Thoracic aorta (tissue), 2 donors: ENCODE measurements at places on chromosomes 4 and X. TPM values are rescaled to one million over a fixed set of nuclear protein-coding genes. Genes with fewer than 3 reads are reported as not detected.

- no peak for DNase-seq
These were observed 19.0 kb upstream of the CWH43 start for GRCh38 chr4:48967101-48967500.

DNA sequence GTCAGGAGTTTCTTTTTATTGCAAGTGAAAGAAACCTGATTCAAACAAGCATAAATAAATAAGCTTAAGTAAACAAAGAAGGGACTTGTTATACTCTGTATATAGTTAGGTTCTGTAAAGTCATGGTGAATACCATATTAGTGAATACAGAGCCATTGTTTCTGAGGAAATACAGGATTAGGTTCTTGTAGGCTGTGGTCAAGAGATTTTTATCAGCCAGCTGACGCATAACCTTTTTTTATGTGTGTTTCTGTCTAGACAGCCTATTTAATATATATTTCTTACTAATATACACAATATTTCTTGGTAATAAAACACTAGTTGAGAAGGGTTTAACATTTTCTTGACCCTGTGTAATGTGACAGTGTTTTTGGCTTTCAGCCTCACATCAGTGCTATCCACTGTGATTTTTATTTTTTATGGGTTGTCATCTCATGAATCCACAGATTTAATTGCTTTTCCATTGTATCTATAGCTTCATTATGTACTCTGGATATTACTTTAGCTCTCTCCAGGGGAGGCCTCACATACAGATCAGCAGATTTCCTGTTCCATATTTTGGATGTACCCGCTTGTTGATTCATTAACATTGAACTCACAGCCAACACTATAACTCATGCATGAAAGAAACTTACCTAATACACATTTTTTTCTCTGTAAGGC lies 8.0 kb downstream of the HERC3 start:
- no peak for DNase-seq

DNA sequence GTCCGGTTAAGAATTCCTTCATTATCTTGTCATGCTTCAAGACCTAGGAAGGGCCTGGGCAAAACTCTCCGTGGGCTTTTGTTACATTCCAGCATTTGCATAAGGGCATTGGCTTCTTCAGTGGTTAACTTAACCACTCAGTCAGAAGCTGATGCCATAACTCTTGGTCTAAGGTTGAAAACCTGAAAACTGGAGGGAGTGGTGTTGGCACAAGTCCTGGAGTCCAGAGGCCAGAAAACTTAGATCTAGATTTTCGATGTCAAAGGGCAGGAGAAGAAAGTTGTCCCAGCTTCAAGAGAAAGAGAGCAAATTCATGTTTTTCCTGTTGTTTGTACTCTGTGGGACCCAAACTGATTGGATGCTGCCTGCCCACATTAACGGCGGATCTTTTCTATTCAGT lies 86.6 kb upstream of the GC start:
- no peak for DNase-seq

- no peak for DNase-seq
These were observed 104.4 kb downstream of the HHIP start for GRCh38 chr4:144750348-144750747.

- DNase-seq, result no peak
These were observed 28.5 kb downstream of the PHEX start for GRCh38 chrX:22060415-22061280.

- DNase-seq, result no peak
These were observed 6.0 kb upstream of the CENPE start for GRCh38 chr4:103204111-103204510.

GRCh38 chr4:80226094-80226493 lies 28.8 kb downstream of the PRDM8 start:
- no peak for DNase-seq

GRCh38 chr4:10336471-10336870 lies 120.8 kb downstream of the ZNF518B start:
- no peak for DNase-seq

DNA sequence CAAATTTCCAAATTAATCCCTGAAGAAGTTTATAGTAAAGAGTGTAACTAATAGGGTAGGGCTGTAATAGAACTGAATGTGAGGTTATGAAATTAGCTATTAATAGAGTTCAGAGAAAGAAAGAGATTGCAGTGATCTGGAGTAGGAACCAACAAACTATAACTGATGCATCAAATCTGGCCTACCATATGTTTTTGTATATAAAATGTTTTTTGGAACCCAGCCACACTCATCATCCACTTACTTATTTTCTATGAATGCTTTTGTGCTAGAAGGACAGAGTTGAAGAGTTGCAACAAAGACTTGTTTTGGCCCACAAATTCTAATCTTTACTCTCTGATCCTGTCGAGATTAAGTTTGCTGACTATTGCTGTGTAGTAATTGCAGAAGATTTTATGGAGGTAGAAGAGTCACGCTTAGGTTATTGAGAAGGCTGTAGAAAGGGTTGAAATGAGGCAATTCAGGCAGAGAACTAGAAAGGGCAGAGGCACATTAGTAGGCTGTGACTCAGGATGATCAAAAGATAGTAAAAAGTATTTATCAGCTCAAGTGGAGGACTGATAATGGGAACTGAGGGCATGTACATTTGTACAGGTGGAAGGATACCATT lies 298.7 kb upstream of the EMCN start:
- no peak for DNase-seq

GRCh38 chr4:136424052-136424451 lies 1108.2 kb downstream of the PCDH18 start:
- no peak for DNase-seq

DNA sequence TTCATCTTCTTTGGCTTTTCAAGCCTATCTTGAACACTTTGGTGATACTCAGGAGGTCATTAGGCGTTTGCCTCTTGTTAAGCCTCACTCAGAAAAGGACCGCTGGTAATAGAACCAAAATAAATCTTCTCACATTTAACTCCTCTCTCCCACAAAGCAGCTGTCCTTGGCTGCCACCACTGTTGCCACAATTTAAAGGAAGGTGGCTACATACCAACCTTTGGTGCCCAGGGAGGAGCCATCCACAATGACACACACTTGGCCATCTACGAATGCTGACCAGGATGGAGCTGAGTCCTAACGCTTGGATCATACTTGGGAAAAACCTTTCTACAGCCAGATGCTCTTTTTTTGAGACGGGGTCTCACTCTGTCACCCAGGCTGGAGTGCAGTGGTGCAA lies 210.2 kb downstream of the HS6ST2 start:
- DNase-seq, result no peak

DNA sequence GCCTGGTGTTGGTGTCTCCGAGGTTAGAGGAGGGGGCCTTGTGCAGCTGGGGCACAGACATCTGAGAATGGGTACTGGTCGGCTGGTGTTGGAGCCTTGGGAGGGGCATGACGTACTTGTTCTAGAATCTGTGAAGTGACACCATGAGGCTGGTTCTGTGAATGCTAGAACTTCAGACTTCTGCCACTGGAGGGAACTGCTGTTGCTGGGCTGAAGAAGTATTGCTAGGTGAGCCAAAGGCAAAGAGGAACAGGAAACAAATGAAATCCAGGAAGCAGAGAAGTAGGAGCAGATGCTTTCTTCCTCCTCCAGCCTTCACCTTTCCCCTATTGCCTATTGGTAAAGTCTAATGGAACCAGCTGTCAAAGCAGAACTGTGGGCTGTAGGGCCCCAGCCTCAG lies 120.9 kb upstream of the DDIT4L start:
- no peak for DNase-seq

- DNase-seq, result no peak
These were observed 33.4 kb downstream of the ADGRA3 start for GRCh38 chr4:22482250-22483127.

- no peak for DNase-seq
These were observed 239.6 kb downstream of the PPP1R2C start for GRCh38 chrX:42538405-42538804.

- no peak for DNase-seq
These were observed 54.4 kb upstream of the RELL1 start for GRCh38 chr4:37740546-37740945.

GRCh38 chr4:101191302-101192098 lies 155.8 kb downstream of the PPP3CA start:
- DNase-seq, result peak; percentile 20

- no peak for DNase-seq
These were observed 267.2 kb upstream of the RASGEF1B start for GRCh38 chr4:81738891-81739290.

GRCh38 chrX:141945426-141945825 lies 41.7 kb downstream of the MAGEC1 start:
- no peak for DNase-seq

- DNase-seq, result no peak
These were observed 75.6 kb downstream of the ACOX3 start for GRCh38 chr4:8364848-8365350.

- no peak for DNase-seq
These were observed 729.3 kb upstream of the ACTRT1 start for GRCh38 chrX:128781506-128781905.

- DNase-seq, result no peak
These were observed 100.3 kb upstream of the PRR32 start for GRCh38 chrX:126719208-126719607.

GRCh38 chrX:17082831-17083230 lies 136.4 kb downstream of the REPS2 start:
- no peak for DNase-seq

DNA sequence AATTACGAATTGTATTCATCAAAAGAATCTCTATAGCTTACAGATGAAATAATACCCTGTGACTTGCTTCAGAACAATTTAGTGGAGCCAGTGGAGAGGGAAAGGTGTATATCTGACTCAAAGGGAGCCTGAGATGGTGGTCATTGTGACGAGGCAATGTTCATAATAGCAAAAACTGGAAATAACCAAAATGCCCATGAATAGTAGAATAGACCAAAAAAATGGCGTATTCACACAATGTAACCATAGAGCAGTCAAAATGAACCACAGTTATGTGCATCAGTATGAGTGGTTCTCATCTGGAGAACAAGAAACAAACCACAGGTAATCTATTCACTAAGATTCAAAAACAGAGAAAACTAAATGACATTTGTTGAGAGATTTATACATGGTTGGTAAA lies 125.3 kb upstream of the CLNK start:
- DNase-seq, result no peak

GRCh38 chr4:144578681-144579080 lies 67.3 kb upstream of the HHIP start:
- no peak for DNase-seq

GRCh38 chrX:147850875-147851274 lies 60.8 kb upstream of the FMR1 start:
- no peak for DNase-seq

- no peak for DNase-seq
These were observed 53.9 kb upstream of the RPS6KA3 start for GRCh38 chrX:20320461-20321159.

- DNase-seq, result peak; percentile 20
These were observed 107.9 kb downstream of the ABLIM2 start for GRCh38 chr4:8050555-8051206.

- no peak for DNase-seq
These were observed 186.0 kb upstream of the WDFY3 start for GRCh38 chr4:85152480-85152879.

DNA sequence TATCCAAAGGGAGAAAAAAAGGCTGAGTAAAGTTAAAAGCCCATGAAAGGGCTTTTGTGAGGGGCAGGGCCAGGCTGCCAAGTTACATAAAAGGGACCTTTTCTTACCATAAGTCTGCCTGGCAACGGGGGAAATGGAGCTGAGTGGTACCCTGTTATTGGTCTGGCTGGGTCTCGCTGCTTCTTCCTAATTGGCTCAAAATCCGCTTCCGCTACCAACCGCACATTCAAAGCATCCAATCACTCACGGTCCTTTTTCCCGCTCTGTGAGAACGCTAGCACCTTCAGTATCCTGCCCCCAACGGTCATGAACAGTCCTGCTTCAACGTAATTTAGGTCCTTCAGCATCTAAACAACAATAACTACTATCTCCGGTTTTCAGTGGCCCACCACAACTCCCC lies 611 bp downstream of the TEX11 start:
- no peak for DNase-seq

DNA sequence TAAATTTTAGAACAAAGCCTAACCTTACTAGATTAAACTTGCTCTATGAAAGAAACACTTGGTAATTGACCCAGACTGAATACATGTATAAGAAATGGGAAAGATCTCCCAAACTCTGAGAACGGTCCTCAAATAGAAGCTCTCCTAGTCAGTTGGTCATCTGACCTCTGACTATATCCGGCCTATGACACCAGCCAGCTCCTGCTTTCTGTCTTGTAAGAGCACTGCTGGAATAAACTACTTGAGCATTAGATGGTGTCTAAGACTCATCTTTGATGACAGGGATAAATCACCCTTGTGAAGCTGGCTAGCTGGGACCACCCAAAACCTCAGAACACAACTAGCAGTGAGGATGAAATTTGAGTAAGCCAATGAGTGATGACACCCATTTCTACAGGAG lies 24.2 kb downstream of the LRIT3 start:
- DNase-seq, result no peak

- DNase-seq, result no peak
These were observed 104.1 kb downstream of the ZNF518B start for GRCh38 chr4:10353110-10353509.

DNA sequence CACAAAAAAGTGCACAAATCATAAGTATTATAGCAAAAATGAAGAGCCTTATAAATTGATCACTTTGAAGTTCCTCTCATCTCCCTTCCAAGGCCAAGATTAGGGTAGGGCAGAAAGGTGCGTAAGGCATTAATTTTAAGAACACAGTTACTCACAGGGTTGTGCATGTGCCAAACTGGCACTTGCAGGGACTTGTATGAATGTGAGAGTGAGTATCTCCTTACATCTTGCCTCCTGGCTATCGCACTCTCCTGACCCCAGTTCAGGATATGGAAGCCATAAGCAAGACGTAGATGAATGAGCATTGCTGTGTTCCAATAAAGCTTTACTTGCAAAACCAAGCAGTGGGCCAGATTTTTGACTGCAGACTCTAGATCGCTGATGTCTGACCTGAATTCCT lies 510.1 kb upstream of the AADAT start:
- DNase-seq, result no peak

DNA sequence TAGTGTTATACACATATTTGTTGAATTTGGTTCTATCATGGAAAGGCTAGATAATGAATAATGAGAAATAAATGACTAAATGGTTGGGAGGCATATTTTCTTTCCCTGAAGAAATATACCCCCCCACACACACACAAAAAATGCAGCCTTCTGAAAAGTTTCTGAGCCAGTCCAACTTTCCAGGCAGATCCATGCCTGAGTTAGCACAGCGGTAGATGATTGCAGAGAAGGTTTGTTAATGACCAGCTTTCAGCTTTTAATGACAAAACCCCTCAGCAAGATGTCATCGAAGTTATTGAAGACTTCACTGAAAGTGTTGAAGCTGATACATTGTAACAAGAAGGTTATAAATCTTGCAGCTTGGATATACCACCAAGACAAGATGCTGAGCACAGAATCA lies 61.4 kb downstream of the GBA3 start:
- DNase-seq, result no peak

The TGIF2LX gene
- total RNA-seq, result not detected

The RS1 gene
- not detected for total RNA-seq

The FATE1 gene
- not detected for total RNA-seq

The AR gene
- total RNA-seq, result 22.0 TPM

The GABRA4 gene
- total RNA-seq, result not detected

The SLC38A5 gene
- 4.9 TPM for total RNA-seq
